ENCODE measurements at places on chromosomes 5 and 9.

GRCh38 chr9:133710661-133711427 is 27.3 kb downstream of the SARDH start:
- DNase-seq, result no peak

DNA sequence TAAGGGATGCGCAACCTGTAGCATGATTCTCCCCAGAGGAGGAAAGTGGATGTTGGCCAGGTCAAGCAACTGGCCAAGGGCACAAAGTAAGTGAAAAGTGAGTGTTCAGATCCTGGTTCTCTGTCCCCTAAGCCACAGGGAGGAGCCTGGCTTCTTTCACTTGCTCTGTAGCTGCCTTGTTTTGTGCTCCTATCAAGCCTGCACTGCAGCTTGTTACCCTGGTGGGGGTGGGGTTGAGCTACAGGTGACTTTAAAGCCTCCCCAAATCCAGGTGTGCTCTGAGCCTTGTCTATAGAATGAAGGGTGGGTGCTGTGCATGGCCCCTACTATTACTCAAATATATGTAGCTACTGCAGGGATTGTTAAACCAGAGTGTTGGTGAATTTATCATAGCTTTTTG is 32.9 kb downstream of the RALGPS1 start:
- DNase-seq, result no peak

GRCh38 chr5:88890070-88890781 is 7.2 kb upstream of the MEF2C start:
- no peak for DNase-seq

DNA sequence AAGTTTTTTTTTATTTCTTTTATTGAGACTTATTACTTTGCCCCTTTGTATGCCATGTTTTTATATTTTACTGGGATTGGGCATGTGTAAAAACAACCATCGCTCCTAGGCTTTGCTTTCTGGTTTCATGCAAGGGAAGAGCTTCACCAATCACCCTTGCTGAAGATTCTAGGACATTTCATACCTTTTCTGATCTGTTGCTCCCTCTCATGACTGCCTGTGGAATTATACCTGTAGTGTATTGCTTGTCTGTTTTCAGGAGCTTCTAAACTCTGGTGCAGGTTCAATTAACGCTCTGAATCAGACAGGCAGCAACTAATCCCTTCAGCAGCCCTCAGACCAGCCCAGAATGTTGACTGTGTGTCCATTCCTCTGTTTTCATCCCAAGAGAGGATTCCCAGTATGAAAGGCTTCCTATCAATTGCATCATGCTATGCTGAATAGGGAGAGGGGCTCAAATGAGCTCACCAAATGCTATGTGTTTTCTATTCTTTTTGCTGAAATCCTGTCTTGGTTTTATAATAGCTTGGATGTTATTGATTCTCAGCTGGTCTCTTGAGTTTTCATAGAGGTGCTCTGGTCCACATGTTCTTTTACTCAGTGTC is 572.9 kb upstream of the CDH6 start:
- no peak for DNase-seq

DNA sequence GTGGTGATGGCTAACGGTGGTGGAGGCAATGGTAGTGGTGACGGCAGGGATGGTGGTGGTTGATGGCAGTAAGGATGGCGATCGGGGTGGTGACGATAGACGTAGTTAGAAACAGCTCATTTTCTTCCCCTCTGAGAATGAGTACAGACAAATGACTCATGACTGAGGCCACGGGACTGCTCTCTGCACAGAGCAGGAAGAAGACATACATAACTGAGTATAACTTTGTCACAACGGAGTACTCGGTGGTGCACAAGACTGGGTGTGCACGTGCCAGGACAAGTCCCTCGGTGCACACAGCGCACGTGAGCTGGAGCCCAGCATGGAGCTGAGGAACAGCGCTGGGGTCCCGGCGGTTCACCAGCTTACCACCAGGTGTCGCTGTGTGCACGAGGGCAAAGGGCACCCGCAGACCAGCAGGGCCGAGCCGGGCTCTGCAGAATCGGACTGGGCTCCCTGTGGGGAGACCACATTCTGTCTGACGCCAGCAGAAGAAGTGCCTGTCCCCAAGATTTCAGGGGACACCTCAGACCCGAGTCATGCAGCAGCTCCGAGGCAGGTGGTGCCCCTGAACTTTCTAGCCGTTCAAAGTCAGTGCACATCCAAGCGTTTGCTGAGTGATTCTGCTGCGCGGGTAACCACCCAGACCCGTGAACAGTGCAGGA is 188.6 kb downstream of the FSTL4 start:
- peak; percentile 72 for DNase-seq

DNA sequence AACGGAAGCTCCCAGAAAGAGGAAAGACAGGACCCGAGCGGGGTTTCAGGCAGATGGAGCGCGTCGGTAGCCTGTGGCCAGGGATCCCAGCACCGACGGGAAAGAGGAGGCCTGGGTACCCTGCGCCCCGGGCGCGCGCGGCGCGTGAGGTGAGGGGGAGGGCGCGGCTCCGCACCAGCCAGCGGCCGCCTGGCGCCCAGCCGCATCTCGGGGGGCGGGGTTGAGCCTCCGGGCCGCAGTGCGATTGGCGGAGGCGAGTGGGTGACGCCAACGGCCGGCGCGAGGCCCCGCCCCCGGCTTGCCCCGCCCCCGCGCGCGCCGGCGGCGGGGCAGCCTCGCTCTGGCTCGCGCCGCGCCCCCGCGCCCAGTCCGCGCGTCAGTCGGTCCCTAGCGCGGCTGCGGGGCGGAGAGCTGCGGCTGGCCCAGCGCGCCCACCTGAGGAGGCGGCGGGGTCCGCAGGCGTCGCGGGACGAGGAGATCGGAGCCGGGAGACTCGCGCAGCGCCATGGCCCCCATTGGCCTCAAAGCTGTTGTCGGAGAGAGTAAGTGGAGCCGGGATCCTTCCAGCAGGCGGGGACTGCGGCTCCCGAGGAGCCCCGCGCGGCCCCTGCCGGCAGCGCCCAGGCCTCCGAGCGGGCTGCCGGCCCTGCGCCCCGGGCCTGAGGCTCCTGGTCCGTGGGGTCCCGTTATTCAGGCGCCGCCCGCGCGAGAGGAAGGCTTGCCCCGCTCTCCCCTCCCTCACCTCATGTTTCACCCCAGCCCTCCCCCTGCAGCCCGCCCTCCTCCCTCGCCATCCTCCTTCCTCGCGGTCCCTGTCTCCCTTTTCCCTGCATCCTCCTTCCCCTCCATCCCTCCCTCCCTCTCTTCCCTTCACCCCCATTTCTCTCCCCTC is at the start of gene STXBP1:
Gene STXBP1, plus strand, starts transcription at position 379 of the 892 bp plus-strand sequence. Its CDS starts 127 bp downstream, at position 506.
- DNase-seq, result peak; percentile 80

DNA sequence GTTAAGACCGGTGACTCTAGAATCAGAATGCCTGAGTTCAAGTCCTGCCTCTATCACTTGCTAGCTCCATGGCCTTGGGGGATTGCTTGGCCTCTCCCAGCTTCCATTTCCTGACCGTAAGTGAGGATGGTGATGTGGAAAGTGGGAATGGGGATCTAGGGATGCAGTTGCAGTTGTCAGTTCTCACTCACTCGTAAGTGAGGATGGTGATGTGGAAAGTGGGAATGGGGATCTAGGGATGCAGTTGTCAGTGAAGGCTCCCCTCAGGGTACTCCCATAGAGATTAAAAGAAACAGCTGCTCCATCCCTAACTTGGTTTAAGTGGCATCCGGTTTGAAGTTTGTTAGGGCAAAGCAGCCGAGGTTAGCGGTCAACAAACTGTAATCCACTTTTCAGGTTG is 3.0 kb upstream of the IL9 start:
- no peak for DNase-seq

DNA sequence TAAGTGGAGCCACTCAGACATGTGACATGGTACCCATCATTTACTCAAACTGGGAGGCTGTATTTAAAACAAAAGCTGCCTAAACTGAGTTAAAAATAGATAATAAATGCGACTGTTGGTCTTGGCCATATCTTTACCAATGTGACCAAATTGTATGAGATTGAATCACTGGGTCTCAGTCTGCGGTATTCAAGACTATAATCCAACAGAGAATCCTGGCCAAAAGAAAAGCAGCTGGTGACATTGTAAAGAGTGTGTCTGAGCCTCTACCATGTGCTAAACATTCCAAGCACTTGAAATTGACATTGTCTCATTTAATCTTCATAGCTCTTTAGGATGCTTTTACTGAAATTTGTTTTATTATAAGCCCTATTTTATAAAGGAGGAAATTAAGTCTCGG is 282.6 kb downstream of the ZNF608 start:
- DNase-seq, result no peak

- DNase-seq, result no peak
Measured at GRCh38 chr5:135526924-135527323, 8.8 kb downstream of the NEUROG1 start.

- no peak for DNase-seq
Measured at GRCh38 chr5:7190712-7191250, 205.2 kb upstream of the ADCY2 start.

DNA sequence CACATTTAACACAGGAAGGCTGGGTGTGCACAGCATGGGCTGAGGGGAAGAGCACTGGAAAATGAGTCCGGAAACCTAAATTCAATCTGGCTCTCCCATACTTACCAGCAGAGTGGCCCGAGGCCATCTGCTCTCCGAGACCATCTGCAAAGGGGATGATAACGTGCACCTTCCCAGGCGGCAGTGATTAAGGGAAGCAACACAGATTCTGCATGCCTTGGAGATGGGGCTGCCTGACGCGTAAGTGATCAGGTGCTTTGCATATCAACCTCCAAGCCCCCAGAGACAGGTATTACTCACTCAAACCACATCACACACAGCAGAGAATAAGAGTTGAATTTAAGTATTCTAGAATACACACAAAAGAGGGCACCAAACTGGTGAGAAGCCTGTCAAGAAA is 9.1 kb downstream of the EPB41L4B start:
- DNase-seq, result no peak

GRCh38 chr9:73782166-73782565 is 630.5 kb downstream of the ANXA1 start:
- DNase-seq, result no peak

- DNase-seq, result no peak
Measured at GRCh38 chr5:65149827-65150226, 331.9 kb downstream of the ADAMTS6 start.

DNA sequence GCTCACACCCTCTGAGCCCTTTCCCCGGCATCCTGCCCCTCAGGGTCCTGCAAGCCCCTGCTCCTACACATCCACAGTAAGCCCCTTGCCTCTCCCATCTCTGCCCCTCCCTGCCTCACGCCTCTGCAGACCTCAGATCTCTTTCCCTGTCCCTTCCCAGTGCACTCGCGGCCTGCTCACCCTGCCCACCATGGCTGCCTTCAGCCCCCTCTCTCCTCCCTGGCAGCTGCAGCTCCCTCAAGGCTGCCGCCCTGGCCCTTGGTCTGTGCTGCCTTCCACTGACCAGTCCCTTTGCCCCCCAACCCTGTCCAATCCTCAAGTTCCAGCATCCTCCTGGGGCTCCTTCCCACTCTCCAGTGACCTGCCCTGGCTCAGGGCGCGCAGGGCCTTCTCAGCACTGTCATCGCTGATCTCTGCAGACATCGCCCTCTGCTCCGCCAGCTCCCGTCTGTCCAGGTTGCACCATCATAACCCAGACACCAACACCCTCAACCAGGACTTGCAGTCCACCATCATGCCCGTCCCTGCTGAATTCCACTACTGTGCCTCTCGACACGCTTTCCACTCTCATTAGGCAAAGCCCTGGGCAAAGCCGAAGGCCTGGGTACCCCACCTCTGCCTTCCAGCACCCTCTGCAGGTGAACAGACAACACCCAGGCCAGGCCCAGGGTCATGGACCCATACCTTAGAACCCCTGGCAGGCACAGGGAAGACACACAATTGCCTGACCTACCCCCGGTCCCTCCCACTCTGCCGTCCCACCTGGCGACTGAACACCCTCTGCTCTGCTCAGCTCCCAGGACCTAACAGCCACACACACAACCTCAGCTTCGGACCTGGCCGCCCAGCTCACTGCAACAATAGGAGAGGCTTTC is 97.8 kb upstream of the RUFY1 start:
- DNase-seq, result no peak

- DNase-seq, result no peak
Measured at GRCh38 chr5:35430381-35431162, 187.1 kb upstream of the SPEF2 start.

GRCh38 chr9:10045598-10045997 is 567.2 kb downstream of the PTPRD start:
- DNase-seq, result no peak

GRCh38 chr9:111897601-111898137 is 1.1 kb downstream of the UGCG start:
- no peak for DNase-seq

DNA sequence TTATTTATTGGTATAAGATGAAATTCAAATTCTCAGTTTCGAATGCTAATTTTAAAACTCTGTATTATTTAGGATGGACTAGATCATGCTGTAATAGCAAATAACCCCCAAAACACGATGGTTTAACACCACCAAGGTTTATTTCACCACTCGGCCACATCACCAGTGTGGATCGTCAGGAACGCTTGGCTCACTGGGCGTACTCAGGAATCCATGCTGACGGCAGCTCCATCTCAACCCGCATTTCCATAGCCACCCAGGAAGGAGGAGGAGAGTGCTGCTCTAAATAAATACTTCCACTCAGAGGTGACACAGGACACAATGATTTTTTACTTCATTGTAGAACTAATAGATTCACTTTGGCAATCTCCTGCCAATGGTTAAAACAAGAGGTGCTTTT is 347.4 kb downstream of the SH3GL2 start:
- no peak for DNase-seq

GRCh38 chr5:135246923-135247795 is 151.9 kb downstream of the MACROH2A1 start:
- DNase-seq, result peak; percentile 82

GRCh38 chr5:37696190-37697021 is 143.4 kb downstream of the GDNF start:
- peak; percentile 22 for DNase-seq

DNA sequence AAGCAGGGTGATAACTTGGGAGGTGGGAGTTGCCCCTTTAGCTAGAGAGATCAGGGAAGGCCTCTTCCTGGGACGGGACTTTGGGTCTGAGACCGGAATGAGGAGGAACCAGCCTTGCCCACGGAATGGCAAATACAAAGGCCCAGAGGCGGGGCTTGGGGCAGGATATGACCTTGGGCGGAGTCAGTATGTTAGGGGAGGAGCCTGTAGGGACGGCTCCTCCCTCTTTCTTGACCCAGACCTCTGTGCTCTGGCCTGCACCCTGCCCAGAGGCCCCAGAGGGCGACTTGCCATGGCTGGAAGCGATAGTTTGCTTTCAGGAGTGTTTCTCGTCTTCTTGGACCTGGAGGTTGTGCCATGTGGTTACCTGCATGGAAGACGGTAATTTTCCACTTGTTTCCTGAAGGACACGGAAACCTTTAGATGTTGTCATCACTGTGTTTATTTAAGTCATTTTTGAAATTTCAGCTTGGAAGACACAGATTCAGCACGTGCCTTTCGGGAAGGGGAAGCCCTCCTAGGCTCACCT is 85.6 kb downstream of the DAB2IP start:
- DNase-seq, result no peak

DNA sequence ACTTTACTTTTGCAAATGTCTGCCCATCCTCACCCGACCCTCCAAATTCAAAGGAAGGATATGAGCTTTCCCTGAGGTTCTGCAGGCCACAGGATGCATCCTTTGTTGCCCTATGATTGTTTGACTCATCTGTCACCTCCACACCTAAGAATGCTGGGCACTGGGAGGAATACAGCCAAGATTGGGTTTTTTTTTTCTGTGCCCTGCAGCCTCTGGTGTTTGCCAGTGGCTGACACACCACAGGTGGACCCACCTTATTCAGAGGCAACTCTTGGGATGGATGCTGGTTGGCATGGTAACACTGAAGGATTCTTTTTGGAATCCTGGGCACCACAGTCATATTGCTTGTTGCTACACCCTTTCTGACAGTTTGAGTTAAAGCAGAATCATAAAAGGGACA is 29.7 kb downstream of the C9orf152 start:
- no peak for DNase-seq

Measured in HTR-8/SVneo (cell line).